CD4-positive, alpha-beta memory T cell (primary cell): ENCODE measurements at places on chromosomes 11 and 22. TPM values are rescaled to one million over a fixed set of nuclear protein-coding genes. Genes with fewer than 3 reads are reported as not detected.
A peak's percentile ranks its signal among the peaks of the same experiment; 100 is the strongest.

- no peaks in the 10 kb centered on the region for H3K36me3 ChIP-seq
- no peaks in the 10 kb centered on the region for H3K27me3 ChIP-seq
- H3K27ac ChIP-seq = no peak overlapping the region
- H3K4me1 ChIP-seq = peaks cover 18% of the 10 kb centered on the region
- H3K4me3 ChIP-seq = no peak overlapping the region
- no peak for DNase-seq
Measured at GRCh38 chr11:118265954-118266353, 1.9 kb upstream of the MPZL2 start.

DNA sequence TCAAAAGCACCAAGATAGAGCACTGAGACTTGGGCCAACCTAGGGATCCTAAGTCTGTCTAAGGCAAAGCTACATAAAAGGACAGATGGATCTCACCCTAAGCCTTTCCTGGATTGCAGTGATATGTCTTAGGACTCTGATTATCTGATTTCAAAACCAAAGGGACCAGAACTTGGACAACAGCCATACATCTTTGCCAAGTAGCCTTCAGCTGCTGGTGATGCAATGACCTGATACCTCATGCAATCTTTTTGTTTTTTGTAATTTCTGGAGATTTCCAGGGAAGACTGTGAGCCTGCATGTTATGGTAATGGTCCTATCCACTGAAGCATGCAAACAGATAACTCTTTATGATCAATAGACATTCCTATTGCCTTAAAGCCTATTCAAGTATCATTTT is 230.4 kb upstream of the MTNR1B start:
- no peaks in the 10 kb centered on the region for H3K27me3 ChIP-seq
- DNase-seq = no peak
- no peaks in the 10 kb centered on the region for H3K36me3 ChIP-seq
- no peak overlapping the region for H3K27ac ChIP-seq
- no peak overlapping the region for H3K4me3 ChIP-seq
- no peaks in the 10 kb centered on the region for H3K4me1 ChIP-seq

DNA sequence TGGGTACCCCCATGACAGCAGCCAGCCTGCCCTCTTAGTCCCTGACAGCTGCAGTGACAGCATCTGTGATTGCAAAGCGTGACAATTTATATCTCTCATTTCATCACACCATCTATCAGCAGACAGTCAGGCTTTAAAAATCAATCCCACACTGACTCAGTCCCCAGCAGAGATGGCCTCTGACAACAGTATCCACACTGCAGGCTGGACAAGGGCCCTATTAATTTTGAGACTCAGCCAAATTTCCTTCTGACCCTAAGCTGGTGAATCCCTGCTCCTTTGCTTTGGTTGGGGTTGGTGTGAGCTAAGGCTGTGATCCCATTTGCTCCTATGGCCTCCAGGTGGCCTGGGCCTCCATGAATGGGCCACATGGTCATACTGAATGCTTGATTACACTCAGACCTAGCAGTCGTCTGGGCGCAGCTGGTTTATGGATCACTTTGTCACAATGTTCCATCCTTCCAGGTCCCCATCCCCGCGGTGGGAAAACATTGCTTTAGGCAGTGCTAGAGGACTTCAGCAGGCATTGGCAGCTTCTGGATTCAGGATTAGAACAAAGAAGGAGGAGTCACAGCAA is 68.2 kb upstream of the B3GAT1 start:
- H3K27me3 ChIP-seq = no peaks in the 10 kb centered on the region
- DNase-seq = no peak
- no peak overlapping the region for H3K27ac ChIP-seq
- no peaks in the 10 kb centered on the region for H3K36me3 ChIP-seq

GRCh38 chr11:42913731-42914130 is 398.1 kb upstream of the API5 start:
- H3K4me3 ChIP-seq = no peak overlapping the region
- DNase-seq = no peak
- H3K27me3 ChIP-seq = no peaks in the 10 kb centered on the region
- H3K4me1 ChIP-seq = no peaks in the 10 kb centered on the region
- no peaks in the 10 kb centered on the region for H3K36me3 ChIP-seq
- no peak overlapping the region for H3K27ac ChIP-seq

DNA sequence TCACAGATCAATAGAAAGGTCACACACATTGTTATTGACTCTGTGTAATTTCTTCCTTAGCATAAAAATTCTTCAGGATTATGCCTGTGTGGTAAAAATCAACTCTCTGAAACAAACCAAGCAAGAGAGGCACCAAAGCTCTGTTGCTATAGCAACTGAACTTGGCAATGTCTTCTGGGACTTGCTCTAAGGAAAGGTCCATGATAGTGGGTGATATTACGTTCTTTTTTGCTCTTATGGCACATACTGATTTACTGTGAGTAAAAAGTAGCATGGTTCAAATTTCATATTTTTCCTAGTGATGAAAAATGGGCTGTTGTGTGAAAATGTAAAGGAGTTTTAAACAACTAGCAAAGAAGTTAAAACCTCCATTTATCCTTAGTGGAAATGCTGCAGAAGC is 66.4 kb downstream of the SVIP start:
- H3K4me1 ChIP-seq = no peaks in the 10 kb centered on the region
- H3K27ac ChIP-seq = no peak overlapping the region
- H3K4me3 ChIP-seq = no peak overlapping the region

Gene KCNQ1
- polyA plus RNA-seq = 5.4 TPM

Gene OVOL1
- polyA plus RNA-seq = not detected

GRCh38 chr11:71535825-71536224 is 2.0 kb upstream of the KRTAP5-8 start:
- H3K4me1 ChIP-seq = no peaks in the 10 kb centered on the region
- no peak overlapping the region for H3K27ac ChIP-seq
- no peaks in the 10 kb centered on the region for H3K27me3 ChIP-seq
- no peak overlapping the region for H3K4me3 ChIP-seq
- H3K36me3 ChIP-seq = no peaks in the 10 kb centered on the region

Gene SH3BP1
- polyA plus RNA-seq = 17.6 TPM

Gene RIMBP3C
- polyA plus RNA-seq = 0.49 TPM

DNA sequence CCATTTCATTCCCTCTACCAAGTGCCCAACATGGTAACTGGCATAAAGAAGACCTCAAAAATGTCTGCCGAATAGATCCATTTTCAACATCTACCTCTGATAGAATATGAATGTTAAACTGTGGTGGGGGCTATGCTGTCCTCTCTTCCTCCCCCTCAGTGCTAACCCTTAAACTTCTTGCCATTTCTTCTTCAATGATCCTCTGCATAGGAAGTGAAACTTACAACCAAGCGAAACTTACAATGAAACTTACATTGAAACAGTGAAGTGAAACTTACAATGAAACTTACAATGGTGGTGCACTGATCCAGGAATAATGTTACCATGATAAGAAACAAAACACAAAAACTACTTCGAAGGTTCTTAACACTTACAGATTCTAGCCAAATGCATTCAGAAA is 4.7 kb downstream of the RTCB start:
- no peak overlapping the region for H3K27ac ChIP-seq
- no peak overlapping the region for H3K4me3 ChIP-seq
- peaks cover 46% of the 10 kb centered on the region for H3K36me3 ChIP-seq
- DNase-seq = no peak
- H3K4me1 ChIP-seq = peaks cover 33% of the 10 kb centered on the region
- H3K27me3 ChIP-seq = no peaks in the 10 kb centered on the region

Gene SLC25A45
- 7.2 TPM for polyA plus RNA-seq

Gene C11orf87
- polyA plus RNA-seq = not detected

DNA sequence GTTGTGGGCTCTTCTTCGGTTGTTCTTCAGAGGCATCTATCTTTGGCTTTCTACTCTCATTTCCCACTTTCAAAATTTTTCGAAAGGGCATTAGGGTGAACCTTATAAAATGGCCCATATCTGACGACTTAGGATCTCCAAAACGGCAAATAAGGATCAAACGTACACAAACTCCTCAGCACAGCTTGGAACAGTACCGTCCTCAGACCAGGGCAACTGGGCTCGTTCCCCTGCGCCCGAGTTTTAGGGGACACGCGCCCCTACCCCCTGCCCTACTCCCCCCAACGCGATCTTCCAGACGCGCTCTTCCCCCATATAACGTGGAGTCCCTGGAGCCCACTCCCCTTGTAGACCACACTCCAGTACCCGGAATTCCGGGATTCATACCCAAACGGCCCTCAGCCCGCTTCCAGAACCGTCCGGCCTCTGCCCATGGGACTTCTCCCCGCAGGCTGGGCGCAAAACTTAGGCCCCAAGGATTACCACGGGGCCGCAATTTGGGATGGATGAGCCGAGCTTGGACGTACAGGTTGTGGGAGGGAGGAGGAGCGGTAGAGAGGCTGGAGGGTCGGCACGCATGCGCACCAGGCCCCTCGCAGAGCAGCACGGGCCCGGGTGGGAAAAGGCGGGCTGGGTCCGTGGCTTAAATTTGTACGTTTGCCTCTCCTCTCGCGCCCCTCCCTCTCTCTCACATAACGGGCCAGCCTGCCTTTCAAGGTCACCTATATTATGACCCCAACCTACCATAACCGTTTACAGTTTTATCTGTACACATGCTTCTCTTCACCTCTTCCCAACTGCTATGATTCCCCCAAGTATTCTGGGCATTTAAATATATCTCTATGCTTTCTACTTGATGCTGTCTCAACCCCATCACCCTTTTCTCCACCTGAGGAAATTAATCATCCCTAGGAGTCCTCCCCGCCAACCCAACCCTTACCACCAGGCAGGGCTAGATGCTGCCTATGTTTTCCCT is 3.4 kb downstream of the CCDC89 start:
- no peaks in the 10 kb centered on the region for H3K36me3 ChIP-seq
- peaks cover 12% of the 10 kb centered on the region for H3K4me1 ChIP-seq
- H3K4me3 ChIP-seq = peak overlapping the region; percentile 55
- no peaks in the 10 kb centered on the region for H3K27me3 ChIP-seq

Gene C11orf16
- 0.10 TPM for polyA plus RNA-seq

GRCh38 chr11:49221112-49221511 is 12.7 kb upstream of the FOLH1 start:
- DNase-seq = no peak
- no peak overlapping the region for H3K4me3 ChIP-seq
- no peaks in the 10 kb centered on the region for H3K36me3 ChIP-seq
- H3K27ac ChIP-seq = no peak overlapping the region

DNA sequence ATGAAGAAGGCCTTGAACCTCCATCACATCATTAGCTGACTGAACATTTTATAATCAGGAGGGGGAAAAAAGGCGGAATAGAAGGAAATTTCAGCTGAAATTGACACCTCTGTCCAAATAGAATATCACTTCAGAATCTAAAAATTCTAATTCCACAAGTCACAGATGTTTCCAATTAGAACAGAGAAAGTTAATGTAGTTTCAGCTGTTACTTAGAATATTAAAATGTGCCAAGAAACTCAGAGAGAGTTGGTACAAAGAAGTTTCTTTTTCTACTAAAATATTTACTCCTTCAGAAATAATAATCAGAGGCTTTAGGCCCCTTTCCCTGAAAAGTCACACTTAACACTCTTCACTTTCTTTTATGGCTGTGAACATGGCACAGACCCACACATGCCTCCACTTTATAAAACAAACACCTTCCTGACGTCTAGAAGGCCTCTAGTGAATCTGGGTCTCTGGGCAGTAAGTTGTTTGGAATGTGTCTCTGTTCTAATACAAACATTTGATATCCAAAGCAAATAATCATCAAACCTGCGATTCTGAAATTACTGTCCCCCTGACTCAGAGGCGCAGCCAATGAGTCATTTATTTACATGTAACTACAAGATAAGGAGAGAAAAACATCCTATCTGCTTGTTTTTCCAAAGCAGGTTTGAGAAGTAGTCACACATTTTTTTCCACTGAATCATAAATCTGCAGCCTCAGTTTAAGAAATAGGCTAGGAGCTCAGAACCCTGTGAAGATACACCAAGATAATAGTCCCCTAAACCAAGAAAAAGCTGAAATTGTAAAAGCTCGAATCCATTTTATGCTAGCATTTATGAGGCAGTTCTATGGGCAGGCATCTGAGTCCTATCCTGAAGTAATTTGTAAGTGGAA is 148.4 kb downstream of the ME3 start:
- no peaks in the 10 kb centered on the region for H3K36me3 ChIP-seq
- H3K27me3 ChIP-seq = no peaks in the 10 kb centered on the region
- no peak overlapping the region for H3K27ac ChIP-seq
- no peaks in the 10 kb centered on the region for H3K4me1 ChIP-seq

Gene MCAM
- 0.82 TPM for polyA plus RNA-seq

- no peaks in the 10 kb centered on the region for H3K36me3 ChIP-seq
- no peaks in the 10 kb centered on the region for H3K27me3 ChIP-seq
- H3K27ac ChIP-seq = no peak overlapping the region
- H3K4me3 ChIP-seq = no peak overlapping the region
Measured at GRCh38 chr11:120890609-120891320, 133.1 kb upstream of the TBCEL start.

DNA sequence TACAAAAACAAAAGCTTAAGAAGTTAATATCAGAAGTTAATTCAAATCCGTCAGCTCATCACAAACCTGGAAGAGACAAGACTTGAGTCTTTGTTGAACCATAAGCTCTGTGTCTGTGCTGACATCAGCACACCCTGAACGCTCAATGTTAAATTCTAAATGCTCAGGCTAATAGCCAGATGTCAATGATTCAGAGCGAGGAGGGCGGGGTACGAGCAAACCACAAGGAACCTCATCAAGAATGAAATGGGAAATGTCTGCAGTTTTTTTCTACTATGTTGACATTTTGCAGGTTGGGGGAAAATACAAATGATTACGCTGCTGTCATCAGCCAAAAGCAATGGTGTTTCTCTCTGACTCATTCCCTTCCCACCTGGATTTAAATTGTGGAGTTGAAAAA is 1057.2 kb downstream of the NTM start:
- no peaks in the 10 kb centered on the region for H3K27me3 ChIP-seq
- H3K4me3 ChIP-seq = no peak overlapping the region
- H3K36me3 ChIP-seq = no peaks in the 10 kb centered on the region

Gene NRXN2
- not detected for polyA plus RNA-seq

GRCh38 chr22:41480397-41480735 is 11.4 kb downstream of the ACO2 start:
- no peak overlapping the region for H3K27ac ChIP-seq
- DNase-seq = no peak
- peaks cover 9% of the 10 kb centered on the region for H3K4me1 ChIP-seq
- no peaks in the 10 kb centered on the region for H3K27me3 ChIP-seq

DNA sequence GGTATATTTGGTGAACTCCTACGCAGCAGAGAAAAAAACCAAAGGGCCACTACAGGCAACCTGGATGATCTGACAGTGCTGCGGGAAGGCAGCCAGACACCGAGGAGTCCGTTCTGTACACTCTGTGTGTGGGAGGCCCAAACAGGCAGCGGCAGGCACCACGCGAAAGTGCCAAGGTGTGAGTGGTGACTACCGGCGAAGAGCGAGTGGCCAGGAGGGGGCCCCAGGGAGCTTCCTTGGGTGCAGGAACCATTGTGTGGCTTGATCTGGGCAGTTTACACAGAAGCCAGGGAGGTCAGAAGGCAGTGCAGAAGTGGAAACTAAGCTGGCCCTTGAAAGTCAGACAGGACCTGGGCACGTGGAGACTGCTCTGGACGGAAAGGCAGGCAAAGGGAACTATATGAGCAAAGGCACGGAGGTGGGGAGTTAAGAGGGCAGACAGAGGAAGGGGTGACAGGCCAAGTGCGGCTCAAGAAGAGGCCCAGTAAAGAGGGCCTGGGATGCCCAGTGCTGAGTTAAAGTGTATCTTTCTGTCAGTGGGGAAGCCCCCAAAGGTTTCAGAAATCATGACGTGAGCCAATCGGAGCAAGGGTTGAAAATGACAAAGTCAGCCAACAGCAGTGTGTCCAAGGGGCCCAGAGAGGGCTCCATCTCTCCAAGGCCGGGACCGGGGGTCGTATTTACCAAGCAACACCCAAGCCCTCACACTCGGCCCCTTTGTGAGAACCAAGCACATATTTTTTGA is 10.6 kb downstream of the TMEM184B start:
- no peak overlapping the region for H3K27ac ChIP-seq
- no peak overlapping the region for H3K4me3 ChIP-seq
- no peaks in the 10 kb centered on the region for H3K27me3 ChIP-seq
- no peaks in the 10 kb centered on the region for H3K36me3 ChIP-seq

- H3K27me3 ChIP-seq = no peaks in the 10 kb centered on the region
- no peaks in the 10 kb centered on the region for H3K4me1 ChIP-seq
- DNase-seq = no peak
- no peak overlapping the region for H3K27ac ChIP-seq
- no peaks in the 10 kb centered on the region for H3K36me3 ChIP-seq
Measured at GRCh38 chr22:26558248-26558895, 31.6 kb downstream of the TPST2 start.
